ENCODE measurements at places on chromosomes 6 and 20. TPM values are rescaled to one million over a fixed set of nuclear protein-coding genes. Genes with fewer than 3 reads are reported as not detected.
A peak's percentile ranks its signal among the peaks of the same experiment; 100 is the strongest.

- no peaks in the 10 kb centered on the region for H3K36me3 ChIP-seq
- H3K4me3 ChIP-seq, result no peak overlapping the region
- H3K4me1 ChIP-seq, result no peaks in the 10 kb centered on the region
- DNase-seq, result peak; percentile 30
Observed at GRCh38 chr6:108145639-108146038, 20.2 kb upstream of the NR2E1 start.

- no peaks in the 10 kb centered on the region for H3K4me1 ChIP-seq
- H3K36me3 ChIP-seq, result peaks cover 2% of the 10 kb centered on the region
- no peak for DNase-seq
- no peak overlapping the region for H3K4me3 ChIP-seq
- no peaks in the 10 kb centered on the region for H3K27me3 ChIP-seq
- H3K27ac ChIP-seq, result no peak overlapping the region
Observed at GRCh38 chr6:112109262-112109661, 21.9 kb downstream of the FAM229B start.

GRCh38 chr20:32585011-32585585, at the start of gene NOL4L:
Gene NOL4L, minus strand, starts transcription at chr20:32585333. Its CDS starts 443 bp downstream, at chr20:32584890.
- H3K27me3 ChIP-seq, result peaks cover 13% of the 10 kb centered on the region
- H3K4me1 ChIP-seq, result 0 out of 2 replicates have a peak, but pooled peaks cover 2% of the 10 kb centered on the region
- no peak within 1 kb of the TSS for H3K27ac ChIP-seq
- DNase-seq, result no peak
- H3K4me3 ChIP-seq, result peak within 1 kb of the TSS; percentile 89
- no peaks in the 10 kb centered on the region for H3K36me3 ChIP-seq

DNA sequence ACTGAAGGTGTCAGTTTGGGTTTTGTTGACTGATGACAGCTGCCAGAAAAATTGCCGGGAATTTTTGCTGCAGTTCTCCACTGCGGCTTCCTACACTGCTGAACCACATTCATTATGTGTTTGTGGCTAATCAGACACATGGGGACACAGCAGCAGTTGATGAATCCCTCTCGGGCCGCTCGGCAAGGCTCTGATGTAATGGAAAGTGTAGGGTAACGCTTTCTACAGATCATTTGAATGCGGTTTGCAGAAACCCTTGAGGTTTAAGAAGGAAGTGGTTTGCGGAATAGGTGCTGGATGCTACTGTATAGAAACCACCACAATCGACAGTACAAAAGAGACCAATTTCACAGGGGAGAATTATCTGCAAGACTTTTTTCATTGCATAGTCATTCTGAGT, 138.7 kb upstream of the SASH1 start:
- no peak for DNase-seq
- H3K27me3 ChIP-seq, result no peaks in the 10 kb centered on the region
- peaks cover 3% of the 10 kb centered on the region for H3K4me1 ChIP-seq
- H3K4me3 ChIP-seq, result no peak overlapping the region
- no peak overlapping the region for H3K27ac ChIP-seq
- H3K36me3 ChIP-seq, result no peaks in the 10 kb centered on the region

- H3K27me3 ChIP-seq, result no peaks in the 10 kb centered on the region
- H3K4me3 ChIP-seq, result no peak overlapping the region
- peaks cover 14% of the 10 kb centered on the region for H3K4me1 ChIP-seq
- H3K36me3 ChIP-seq, result no peaks in the 10 kb centered on the region
Observed at GRCh38 chr6:13433709-13434121, 53.7 kb downstream of the GFOD1 start.

GRCh38 chr20:61369731-61370520, 117.9 kb downstream of the CDH4 start:
- H3K27me3 ChIP-seq, result no peaks in the 10 kb centered on the region
- peaks cover 11% of the 10 kb centered on the region for H3K36me3 ChIP-seq
- no peak overlapping the region for H3K27ac ChIP-seq
- DNase-seq, result no peak

- peak within 1 kb of the TSS; percentile 91 for H3K4me3 ChIP-seq
- H3K27me3 ChIP-seq, result no peaks in the 10 kb centered on the region
- H3K36me3 ChIP-seq, result peaks cover 28% of the 10 kb centered on the region
- peak; percentile 94 for DNase-seq
- no peak within 1 kb of the TSS for H3K27ac ChIP-seq
- H3K4me1 ChIP-seq, result no peaks in the 10 kb centered on the region
Observed at GRCh38 chr6:3227363-3228045, at the start of gene TUBB2B. Gene TUBB2B, minus strand, starts transcription at chr6:3227653. Its CDS starts 110 bp downstream, at chr6:3227543.

GRCh38 chr20:50126662-50127061, 13.7 kb upstream of the UBE2V1 start:
- H3K4me1 ChIP-seq, result no peaks in the 10 kb centered on the region
- no peaks in the 10 kb centered on the region for H3K27me3 ChIP-seq
- H3K27ac ChIP-seq, result no peak overlapping the region

DNA sequence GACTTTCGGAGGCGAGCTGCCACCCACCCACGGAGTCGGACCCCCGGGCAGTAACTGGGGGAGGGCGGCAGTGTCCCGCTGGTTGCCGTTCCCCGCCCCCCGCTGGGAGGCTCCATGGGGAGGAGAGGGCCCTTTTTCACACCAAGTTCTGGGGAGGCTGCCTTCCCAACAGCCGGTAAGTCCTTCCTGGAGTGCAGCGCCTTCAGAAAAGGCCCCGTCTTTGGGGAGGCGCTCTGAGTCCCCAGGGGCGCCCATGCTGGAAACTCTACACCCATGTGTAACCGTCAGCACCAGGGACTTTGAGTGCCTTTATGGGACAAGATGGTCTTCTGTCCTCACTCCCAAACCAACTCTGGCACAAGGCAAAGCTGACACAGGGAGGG, 430 bp upstream of the SOX18 start:
- no peaks in the 10 kb centered on the region for H3K4me1 ChIP-seq
- DNase-seq, result no peak
- H3K4me3 ChIP-seq, result peak overlapping the region; percentile 37
- H3K27ac ChIP-seq, result no peak overlapping the region

DNA sequence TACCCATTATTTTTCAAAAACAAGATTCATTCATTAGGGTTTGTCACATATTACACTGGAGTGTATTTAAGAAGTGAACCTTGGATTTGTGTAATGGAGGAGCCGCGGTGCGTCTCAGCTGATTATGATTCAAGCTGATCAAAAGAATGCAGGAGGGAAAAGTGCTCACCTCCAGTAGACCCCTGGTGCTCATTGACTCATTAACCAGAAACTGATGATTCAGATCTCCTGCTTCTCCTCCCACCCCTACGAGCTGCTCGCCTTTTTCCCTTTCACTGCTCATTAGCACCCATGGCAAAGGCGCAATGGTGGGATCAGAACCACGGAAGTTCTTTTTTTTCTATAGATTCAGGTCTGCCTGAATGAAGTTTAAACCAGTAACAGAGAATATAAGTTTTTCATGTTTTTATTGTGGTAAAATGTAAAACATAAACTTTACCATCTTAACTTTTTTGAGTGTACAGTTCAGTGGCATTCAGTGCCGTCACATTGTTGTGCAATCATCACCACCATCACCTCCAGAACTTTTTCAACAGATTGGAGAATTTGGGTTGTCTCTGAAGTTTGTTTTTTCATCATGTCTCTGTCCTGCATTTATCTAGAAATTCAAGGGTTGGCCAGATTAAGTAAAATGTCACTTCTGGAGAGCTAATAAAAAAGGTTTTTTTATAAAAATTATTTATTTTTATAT, 101.6 kb downstream of the LINC00237 start:
- H3K4me3 ChIP-seq, result no peak overlapping the region
- H3K4me1 ChIP-seq, result no peaks in the 10 kb centered on the region
- no peak for DNase-seq
- no peaks in the 10 kb centered on the region for H3K36me3 ChIP-seq
- H3K27me3 ChIP-seq, result no peaks in the 10 kb centered on the region
- H3K27ac ChIP-seq, result no peak overlapping the region

DNA sequence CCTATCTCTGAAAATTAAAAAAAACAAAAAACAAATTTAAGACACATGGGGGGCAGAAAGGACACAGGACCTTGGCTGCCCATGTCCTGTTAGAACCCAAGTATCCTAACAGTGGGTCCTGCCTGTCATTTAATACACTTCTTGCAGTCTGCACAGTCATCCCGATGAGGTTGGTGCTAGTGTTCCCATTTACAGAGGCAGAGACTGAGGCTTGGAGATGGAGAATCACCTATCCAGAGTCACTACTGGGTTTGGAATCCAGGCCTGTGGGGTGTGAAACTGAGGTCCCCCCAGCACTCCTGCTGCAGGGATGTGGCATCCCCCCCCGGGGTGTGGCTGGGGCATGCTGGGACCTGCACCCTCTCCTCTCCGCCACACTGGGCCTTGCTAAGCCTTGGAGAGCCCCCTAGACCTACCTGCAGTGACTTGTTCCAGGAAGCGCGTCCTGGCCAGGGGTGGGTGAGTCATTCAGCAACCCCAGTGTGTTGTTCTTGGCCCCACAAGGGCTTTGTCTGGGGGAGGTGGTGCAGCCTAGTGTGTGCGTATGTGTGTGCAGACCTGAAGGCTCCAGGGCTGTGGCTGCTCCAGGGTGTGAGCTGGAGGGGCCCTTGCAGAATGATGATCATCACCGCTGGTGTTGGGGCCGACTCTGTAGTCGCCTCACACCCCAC, 49.7 kb downstream of the BCAS4 start:
- no peaks in the 10 kb centered on the region for H3K4me1 ChIP-seq
- no peak overlapping the region for H3K27ac ChIP-seq
- H3K4me3 ChIP-seq, result no peak overlapping the region
- H3K36me3 ChIP-seq, result peaks cover 4% of the 10 kb centered on the region
- H3K27me3 ChIP-seq, result no peaks in the 10 kb centered on the region
- no peak for DNase-seq

- DNase-seq, result peak; percentile 41
- peaks cover 2% of the 10 kb centered on the region for H3K4me1 ChIP-seq
- H3K36me3 ChIP-seq, result no peaks in the 10 kb centered on the region
- no peak overlapping the region for H3K4me3 ChIP-seq
- no peak overlapping the region for H3K27ac ChIP-seq
Observed at GRCh38 chr6:91087908-91088307, 501.0 kb upstream of the MAP3K7 start.

GRCh38 chr6:106925948-106926347, 48.6 kb downstream of the CD24 start:
- H3K27me3 ChIP-seq, result no peaks in the 10 kb centered on the region
- no peaks in the 10 kb centered on the region for H3K4me1 ChIP-seq
- H3K27ac ChIP-seq, result no peak overlapping the region
- H3K36me3 ChIP-seq, result no peaks in the 10 kb centered on the region
- no peak overlapping the region for H3K4me3 ChIP-seq
- no peak for DNase-seq

- peak within 1 kb of the TSS; percentile 92 for H3K4me3 ChIP-seq
- H3K4me1 ChIP-seq, result peaks cover 11% of the 10 kb centered on the region
- H3K27ac ChIP-seq, result no peak within 1 kb of the TSS
Observed at GRCh38 chr6:31157513-31158139, at the start of gene CCHCR1. Gene CCHCR1, minus strand, starts transcription at chr6:31157802. Its CDS starts 202 bp downstream, at chr6:31157600.

GRCh38 chr6:71420095-71420692, 131.6 kb downstream of the OGFRL1 start:
- H3K27me3 ChIP-seq, result no peaks in the 10 kb centered on the region
- H3K4me1 ChIP-seq, result no peaks in the 10 kb centered on the region
- no peak for DNase-seq
- H3K27ac ChIP-seq, result no peak overlapping the region
- H3K4me3 ChIP-seq, result peak overlapping the region; percentile 91

DNA sequence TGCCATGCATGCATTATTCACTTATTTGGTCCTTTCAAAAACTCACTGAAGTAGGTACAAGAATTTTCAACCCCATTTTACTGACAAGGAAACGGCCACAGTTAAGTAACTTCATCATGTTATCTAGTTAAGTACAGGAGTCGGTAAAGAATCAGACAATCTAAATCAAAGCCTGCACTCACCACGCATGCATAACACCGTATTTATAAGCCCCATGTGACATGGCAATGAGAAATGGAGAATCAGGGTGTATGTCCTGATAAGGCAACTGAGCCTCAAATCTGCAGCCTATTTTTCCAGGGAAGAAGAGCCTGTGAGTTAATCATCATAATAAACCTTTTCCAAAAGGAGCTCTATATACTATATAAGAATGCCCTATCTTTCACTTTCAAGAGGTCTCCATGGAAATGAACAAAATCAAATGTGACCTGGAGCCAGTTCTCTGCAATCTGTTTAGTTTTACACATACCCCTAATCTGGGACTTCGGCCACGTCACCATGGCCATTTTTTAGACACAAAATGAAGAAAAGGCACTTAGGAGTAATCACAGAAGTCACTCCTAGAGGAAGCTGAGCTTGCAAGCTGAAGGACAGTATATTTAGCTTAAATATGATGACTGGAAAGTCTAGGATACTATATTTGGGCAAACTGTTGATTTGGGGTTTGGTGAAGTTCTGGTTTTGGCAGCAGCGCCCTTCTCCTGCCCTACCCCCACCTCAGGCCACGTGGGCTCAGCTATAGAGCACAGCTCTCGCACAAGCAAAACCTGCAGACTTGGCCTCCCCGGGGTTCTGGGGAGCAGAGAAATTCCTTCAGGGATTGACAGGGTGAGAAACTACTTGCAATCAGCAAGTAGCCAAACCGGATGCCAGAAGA, 19.2 kb downstream of the TRAM2 start:
- H3K4me3 ChIP-seq, result no peak overlapping the region
- no peaks in the 10 kb centered on the region for H3K36me3 ChIP-seq
- H3K4me1 ChIP-seq, result peaks cover 4% of the 10 kb centered on the region

Gene YIPF3
- total RNA-seq, result 80.7 TPM

Gene SRPK1
- total RNA-seq, result 91.0 TPM

Gene NINL
- total RNA-seq, result 29.2 TPM

All from H9 (cell line).